ENCODE measurements at places on chromosomes 1 and 21.

GRCh38 chr1:156662005-156662799 is 15.0 kb downstream of the NES start:
- DNase-seq: no peak

DNA sequence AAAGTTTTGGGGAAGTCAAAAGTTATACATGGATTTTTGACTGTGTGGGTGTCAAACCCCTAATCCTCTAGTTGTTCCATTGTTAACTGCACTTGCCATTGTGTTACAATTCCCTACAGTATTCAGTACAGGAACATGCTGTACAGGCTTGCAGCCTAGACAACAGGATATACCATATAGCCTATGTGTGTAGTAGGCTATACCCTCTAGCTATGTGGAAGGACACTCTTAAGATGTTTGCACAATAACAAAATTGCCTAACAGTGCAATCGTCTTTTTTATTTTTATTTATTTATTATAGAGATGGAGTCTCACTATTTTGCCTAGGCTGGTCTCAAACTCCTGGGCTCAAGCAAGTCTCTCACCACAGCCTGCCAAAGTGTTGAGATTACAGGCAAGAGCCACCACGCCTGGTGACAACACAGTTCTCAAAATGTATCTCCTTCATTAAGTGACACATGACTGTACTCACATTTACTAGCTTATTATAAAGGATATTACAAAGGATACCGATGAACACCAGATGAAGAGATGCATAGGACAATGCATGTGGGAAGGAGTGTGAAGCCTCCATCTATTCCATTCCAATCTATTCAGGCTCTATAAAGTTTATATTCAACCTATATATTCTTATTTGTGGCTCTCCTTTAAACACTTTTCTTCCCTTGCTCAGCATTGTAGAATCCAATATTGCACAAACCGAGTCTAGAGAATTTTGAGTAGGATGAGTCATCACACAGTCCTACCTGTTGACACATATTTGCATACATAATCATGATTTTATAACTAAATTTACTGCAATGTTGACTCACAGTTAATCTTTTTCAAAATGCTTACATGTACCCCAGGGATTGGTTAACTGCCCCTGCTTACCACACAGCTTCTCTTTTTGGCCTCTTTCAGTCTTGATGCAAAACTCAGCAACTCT is 28.4 kb upstream of the CEP350 start:
- no peak for DNase-seq

GRCh38 chr1:79376106-79376505 is 369.6 kb upstream of the ADGRL4 start:
- DNase-seq: no peak

- DNase-seq: no peak
These were observed 237.3 kb downstream of the FOXD2 start for GRCh38 chr1:47675047-47675675.

DNA sequence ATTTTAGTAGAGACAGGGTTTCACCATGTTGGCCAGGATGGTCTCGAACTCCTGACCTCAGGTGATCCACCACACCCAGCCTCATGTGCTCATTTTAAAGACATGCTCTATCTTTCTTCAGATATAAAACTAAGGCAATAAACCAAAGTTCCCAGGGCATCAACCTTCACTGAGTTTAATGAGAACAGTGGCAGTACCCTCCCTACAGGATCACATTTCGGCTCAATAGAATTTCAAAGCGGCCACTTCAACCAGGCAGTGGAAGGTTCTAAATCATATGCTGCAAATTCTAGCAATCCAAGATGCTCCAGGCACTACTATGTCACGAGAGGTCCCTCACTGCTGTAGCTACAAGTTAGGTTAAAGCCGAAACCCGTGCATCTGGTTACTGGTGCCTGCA is 45.5 kb downstream of the PARP1 start:
- DNase-seq: no peak

DNA sequence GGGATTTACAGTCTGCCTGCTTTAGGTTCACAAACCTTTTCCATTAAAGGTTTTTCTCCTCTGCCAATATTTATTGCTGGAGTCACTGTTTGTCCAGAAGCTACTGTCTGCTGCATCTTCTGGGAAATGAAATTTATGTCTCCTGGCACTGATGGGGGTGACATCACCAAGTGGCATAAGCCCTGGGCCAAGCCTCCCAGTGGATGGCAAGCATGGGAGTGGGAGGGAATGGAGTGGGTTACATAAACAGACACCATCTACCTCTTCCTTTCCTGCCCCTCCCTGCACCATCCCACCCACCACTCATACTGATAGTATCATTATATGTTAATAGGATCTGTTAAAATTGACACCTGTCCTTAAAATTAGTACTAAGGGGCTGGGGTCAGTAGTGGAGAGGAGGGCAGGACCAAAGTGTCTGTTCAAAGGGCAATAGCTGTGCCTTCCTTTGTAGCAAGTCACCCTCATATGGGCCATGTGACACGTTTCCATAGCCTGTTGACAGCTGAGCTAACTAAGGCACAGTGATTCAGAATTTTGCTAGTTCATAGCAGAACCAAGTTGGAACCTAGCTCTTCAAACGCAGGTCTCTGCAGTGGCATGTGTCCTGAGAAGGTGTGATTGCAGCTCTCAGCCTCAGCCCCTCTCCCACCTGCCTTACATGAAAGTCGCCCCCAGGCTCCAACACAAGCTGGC is 71.0 kb downstream of the MAB21L3 start:
- DNase-seq: no peak

- DNase-seq: no peak
These were observed 9.5 kb upstream of the TARS2 start for GRCh38 chr1:150477733-150478132.

DNA sequence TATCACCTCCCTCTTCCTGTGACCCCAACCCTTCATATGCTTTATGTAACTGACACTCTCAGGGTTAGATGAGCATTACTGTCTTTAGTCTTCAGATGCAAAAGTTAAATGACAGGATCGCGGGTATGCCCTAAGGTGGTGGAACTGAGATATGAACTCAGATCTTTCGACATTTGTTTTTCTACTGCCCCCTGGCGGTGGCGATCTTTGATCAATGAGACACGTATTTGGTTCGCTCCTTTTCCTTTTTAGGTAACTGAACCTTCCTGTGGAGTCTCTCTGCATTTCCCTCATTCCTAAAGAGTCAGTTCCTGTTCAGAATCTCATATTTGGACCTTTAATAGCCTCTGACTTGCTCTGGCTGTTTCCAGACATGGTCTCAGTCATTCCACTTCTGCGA is 47.8 kb upstream of the ZP4 start:
- DNase-seq: no peak

DNA sequence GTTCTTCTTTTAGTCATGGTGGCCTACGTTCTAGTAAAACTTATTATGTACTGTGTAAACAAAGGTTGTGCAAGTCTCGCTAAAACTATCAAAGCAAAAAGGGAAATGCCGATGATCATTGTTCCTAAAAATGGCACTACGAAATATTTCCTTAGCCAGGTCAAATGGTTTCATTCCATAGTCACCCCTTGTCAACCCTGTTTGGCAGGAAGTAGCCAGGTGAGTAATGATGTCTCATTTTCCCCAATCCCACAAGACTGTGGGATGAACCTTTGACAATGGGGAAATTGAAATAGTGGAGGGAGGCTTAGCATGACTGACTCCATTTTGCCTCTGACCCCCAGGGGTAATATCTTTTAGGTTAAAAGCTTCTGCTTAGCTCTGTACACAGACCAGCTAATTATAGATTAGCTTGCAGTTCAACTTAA is 5.6 kb upstream of the REN start:
- DNase-seq: no peak

DNA sequence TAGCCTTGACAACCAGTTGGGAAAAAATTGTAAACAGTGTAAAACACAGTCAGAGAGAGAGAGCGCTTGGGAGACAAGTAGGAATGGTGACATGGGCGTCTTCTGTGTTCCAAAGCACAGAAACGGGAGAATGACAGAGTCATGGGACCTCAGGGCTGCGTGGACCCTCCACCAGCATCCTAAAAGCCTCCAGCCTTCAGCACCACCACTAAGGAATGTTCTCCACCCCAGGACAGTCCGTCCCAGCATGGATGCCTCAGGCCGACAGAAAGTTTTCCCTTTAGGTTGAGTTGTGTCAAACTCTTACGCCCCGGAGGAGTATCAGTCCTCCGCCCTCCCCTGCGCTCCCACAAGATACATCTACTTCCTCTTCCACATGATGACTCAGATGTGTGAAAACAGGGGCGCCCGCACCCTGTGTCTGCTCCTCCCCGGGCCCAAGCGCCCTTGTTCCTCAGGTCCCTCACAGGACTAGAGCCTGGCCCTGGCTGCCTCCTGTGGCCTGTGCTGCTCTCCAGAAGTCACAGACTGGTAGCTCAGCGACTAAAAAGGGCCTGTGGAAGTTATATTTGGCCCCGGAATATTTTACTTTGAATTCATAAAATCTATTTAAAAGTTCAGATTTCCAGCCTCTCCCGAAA is 63.9 kb upstream of the EFHD2 start:
- peak; percentile 25 for DNase-seq

GRCh38 chr1:179077396-179077795 is 4.5 kb upstream of the TOR3A start:
- no peak for DNase-seq

DNA sequence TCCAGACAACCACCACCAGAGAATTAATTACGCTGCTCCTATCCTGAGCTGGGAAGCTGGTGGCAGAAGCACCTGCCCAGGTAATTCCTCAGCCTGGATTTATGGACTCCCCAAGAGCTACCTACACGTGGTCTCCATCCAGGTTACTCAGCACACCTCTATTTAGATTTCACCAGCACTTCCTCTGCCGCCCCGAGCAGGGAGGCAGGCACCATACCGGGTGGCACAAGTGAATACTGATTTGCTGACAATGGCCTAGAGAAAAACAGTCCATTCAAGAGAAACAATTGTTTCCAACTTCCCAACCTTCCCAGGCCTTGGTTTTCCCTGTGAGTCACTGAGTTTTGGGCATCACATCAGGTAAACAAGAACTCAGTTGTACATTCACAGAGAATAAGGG is 134.3 kb downstream of the MATN1 start:
- no peak for DNase-seq

DNA sequence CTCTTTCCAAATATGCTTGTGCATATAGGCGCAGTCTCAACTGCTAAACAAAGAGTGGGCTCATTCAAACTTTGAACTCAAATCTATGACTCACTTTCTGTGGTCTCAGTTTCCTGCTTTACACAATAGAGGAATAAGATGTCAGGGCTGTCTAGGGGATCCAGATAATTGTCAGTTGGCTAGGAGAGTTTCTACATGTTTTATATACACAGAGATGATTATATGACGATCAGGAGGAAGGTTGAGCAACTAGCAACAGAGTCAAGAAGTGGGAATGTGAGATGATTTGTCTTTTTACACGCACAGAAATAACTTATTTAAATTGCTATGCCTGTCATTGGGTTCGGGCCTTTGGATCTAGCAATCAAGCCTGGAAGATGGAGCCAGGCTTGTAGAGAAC is 299.4 kb upstream of the LYPLAL1 start:
- DNase-seq: no peak

DNA sequence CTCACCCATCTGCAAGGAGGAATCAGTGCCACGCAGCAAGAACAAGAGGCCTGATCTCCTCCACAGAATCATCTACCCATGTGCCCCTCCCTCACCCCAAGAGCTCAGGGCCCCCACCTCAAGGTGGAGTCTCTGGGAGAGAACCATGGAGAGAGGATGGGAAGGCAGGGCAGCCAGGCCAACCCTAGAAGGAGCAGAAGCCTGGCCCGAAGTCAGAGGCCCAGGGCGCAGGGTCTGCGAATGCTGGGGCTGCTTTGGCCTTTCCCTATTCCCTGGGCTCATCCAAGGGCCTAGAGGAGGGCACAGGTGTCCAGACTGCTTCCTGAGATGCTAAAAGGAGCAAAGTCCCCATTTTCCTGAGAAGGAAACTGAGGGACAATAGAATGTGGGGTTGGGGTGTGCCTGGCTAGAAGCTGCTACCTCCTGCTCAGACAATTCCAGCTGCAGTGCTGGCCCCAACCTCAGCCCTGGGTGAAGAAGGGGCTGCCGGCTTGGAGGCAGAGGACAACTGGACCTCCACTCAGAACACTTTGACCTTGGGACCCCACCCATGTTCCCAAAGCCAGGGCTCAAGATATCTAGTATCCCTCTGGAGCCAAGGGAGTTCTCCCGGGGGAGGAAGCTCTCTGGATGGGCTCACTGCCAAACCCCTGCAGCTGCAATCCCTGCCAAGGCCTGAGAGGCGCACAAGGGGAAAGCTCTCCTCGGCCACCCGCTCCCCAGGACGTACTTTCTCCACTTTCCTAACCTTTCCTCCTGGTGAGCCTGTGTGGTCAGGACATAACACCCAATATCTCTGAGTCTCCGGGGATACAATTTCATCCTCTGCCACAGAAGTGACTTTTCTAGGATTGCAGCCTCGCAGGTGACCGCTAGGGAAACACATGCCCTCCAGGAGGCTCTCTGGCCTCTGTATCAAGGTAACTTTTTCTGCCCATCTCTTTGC is 16.6 kb upstream of the LEMD1 start:
- DNase-seq: no peak

DNA sequence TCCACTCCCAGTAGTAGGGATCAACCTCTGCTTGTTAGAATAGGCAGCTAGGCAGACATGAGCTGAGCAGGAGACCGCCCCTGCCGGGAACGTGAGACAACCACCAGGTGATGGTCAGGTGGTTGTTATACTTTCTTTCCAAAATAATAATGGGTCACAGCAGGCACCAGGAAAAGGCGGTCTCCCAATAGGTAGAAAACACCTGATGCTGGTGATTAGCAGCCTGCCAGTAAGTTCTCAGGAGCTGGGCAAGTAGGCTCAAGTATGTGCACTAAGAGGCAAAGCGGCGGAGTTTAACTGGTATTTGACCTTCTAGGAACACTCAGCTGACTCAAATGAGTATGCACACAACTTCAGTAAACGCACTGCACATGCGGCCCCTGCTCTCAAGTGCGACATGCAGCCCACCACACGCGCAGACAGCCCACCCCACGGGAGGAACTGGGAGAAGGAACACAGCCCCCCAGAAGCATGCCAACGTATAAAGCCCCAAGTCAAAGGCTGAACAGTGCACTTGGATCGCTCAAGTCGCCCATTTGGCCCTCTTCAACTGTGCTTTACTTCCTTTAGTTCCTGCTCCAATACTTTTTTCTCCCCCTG is 80.0 kb downstream of the DESI2 start:
- no peak for DNase-seq

DNA sequence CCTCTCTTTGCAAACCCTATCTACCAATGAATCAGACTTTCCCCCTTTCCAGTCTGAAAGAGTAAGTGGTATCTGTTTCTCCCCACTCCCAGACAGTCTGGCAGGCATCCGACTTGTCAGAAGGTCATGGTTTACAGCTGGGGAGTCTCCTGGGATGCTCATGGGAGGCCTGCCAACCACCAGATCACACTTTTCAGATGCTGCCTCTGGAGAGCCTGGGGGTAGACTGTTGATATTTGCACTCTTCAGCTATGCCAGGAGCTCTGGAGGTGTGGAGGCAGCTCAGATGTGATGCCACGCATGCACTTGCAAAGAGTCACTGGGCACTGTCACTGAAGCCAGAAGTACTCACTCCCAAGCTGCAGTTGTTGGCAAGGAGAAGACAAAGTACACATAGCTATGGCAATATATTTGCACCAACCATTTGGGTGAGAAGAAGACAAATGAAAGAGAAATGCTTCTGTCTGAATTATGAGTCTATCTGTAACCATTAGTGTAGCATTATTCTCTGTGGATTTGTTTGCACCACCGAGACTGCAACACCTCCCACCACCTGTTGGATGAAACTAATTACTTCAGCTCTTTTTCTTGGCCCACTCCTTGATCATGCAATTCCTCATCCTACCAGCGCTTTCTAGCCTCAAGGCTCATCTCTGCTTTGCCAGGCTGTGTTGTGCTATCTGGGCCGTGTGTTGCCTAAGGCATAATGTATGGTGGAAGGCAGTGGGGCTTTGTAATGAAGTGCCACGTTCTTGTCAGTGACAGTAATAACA is 133.0 kb upstream of the SPAG17 start:
- DNase-seq: no peak

GRCh38 chr1:13570924-13571323 is 12.7 kb upstream of the PDPN start:
- DNase-seq: no peak
